ENCODE measurements at places on chromosomes 7 and 10.

GRCh38 chr10:122500726-122501125 lies 39.4 kb downstream of the HTRA1 start:
- DNase-seq, result no peak

DNA sequence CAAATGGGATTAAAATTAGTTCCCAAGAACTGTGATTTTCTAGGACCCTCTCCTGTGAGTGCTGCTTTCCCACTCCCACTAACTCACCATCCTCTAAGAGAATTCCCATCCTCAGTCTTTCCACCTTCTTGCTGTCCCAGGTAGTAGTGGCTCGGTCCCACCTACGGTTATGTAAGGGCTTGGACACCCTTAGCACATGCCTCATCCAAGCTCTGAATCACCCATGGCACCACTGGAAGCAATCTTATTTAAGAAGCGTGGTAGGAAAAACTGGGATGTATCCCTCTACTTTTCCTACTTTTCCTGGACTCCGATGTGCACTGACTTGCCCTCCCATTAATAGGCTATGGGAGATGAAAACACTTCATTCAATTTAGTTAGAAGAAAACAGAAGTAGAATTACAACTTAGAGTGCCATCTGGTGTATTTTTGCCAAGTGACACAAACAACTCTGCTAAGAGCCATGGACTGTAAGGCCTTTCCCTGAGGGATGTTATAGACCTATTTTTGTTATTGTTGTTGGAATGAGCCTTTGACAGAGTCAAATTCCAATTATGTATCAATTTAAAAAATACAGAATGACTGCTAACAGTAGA lies 13.7 kb upstream of the ANKRD22 start:
- no peak for DNase-seq

DNA sequence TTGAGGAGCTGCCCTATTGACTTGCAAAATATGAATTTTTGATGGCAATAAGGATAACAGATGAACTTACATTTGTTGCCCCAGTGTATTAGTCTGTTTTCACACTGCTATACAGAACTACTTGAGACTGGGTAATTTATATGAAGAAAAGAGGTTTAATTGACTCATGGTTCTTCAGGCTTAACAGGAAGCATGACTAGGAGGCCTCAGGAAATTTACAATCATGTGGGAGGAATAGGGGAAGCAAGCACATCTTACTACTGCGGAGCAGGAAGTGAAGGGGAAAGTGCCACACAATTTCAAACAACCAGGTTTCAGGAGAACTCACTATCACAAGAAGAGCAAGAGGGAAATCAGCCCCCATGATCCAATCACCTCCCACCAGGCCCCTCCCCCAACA lies 57.9 kb downstream of the ZNF22 start:
- DNase-seq, result no peak

GRCh38 chr7:116863936-116864500 lies 1.6 kb downstream of the CAPZA2 start:
- DNase-seq, result no peak

GRCh38 chr10:7389844-7390243 lies 21.0 kb downstream of the SFMBT2 start:
- DNase-seq, result no peak

DNA sequence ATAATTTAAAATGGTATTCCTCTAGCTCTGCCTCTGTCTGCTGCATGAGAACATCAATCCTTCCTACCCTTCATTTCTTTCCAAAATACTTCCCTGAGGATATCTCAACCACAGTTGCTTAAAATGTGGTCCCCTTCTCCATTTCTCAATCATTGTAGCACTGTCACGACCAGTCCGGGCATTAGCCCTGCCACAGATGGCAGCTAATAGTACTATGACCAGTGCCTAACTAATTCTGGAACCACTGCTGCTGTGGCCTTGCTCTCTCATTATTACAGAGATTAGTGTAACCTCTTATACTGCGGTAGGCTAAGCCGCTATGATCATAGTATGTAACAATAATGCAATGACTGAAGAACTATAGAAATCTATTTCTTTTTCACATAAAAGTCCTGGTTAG lies 66.0 kb downstream of the REEP3 start:
- DNase-seq, result no peak

DNA sequence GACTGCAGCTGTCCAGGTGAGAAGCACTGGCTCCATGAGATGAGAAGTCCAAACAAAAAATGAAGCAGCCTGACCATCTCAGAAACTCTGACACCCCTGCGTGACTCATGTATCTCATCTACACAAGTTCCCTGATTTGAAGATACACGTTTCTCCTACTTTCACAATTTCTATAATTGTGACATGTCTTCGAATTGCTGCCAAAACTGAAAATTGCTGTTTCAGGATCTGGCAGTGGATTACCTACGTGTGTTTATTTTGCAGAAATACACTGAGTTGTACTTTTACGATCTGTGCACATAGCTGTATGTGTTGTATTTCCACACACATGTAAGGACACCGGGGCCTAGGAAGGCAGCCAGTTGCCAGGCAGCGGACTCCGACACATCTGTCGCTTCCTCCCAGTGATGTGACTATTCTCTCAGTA lies 53.2 kb downstream of the LARP4B start:
- DNase-seq, result peak; percentile 52

- no peak for DNase-seq
Measured at GRCh38 chr10:90927293-90927692, 6.4 kb upstream of the ANKRD1 start.

- DNase-seq, result no peak
Measured at GRCh38 chr7:34333184-34333583, 324.8 kb upstream of the NPSR1 start.

GRCh38 chr7:129502708-129503685 lies 666 bp downstream of the SMKR1 start:
- DNase-seq, result no peak

DNA sequence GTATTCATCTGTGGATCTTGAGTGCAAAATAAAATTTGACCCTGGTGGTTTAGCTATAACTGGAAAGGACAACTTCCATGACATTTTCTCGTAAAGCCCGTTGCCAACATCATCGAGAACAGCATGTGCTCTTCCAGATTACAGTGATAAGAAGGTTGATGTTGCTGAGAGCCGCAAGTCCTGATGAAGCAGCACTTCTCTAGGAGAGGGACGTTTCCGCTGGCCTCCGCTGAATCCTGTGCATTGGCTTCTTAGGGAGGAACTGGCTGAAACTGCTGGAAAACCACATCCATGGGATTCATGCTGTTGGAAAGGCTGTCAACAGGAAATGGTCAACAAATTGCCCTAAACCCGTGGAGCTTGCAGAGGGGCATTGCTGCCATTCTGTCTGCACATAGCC lies 21.4 kb upstream of the ABCB5 start:
- no peak for DNase-seq

GRCh38 chr7:39892361-39892760 lies 57.7 kb upstream of the CDK13 start:
- DNase-seq, result no peak

- no peak for DNase-seq
Measured at GRCh38 chr10:6815346-6815745, 235.3 kb upstream of the PRKCQ start.

DNA sequence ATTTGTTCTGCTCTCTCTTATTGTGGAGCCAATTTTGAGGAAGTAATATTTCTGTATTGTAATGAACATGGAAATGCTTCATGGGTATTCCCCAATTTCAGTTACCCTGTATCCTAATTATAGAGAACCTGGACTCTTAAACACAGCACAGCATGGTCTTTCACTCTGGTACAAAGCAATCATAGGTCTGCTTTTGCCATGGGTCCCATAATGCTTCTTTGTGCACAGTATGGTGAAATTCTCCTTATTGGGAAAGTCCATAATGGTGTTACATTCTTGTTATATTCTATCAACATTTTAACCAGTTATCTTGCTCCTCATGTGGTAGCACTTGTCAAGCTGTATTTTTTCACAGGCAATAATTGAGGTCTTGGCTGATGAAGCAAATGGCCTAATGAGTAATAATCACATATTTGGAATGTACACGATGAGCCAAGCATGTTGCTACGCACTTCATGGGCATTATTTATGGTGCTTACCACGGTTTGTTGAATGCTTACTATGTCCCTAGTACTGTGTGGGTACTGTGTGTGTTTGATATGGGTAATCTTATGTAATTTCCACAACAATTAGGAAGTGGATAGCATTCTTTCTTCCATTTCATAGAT lies 42.9 kb downstream of the PRKG1 start:
- peak; percentile 13 for DNase-seq

GRCh38 chr10:74967911-74968666 lies 141.7 kb downstream of the KAT6B start:
- DNase-seq, result no peak

All from IMR-90 (cell line).